ENCODE measurements at places on chromosomes 4 and X.

DNA sequence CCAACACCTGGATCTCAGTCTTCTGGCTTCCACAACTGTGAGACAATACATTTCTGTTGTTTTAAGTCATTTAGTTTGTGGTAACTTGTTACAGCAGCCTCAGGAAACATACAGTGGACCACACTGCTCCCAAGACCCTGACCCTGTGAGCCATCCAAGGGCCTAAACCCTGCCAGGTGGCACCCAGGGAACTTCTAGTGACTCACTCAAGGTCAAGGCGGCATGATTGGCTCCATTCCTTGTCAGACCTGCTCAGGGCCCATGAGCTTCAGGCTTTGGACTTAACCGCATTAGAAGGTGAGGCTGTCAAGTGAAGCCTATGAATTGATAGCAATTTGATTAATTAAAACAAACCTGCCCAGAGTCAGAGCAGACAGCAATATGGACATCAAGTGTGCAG lies 165.7 kb upstream of the MAMLD1 start:
- no peak for DNase-seq

DNA sequence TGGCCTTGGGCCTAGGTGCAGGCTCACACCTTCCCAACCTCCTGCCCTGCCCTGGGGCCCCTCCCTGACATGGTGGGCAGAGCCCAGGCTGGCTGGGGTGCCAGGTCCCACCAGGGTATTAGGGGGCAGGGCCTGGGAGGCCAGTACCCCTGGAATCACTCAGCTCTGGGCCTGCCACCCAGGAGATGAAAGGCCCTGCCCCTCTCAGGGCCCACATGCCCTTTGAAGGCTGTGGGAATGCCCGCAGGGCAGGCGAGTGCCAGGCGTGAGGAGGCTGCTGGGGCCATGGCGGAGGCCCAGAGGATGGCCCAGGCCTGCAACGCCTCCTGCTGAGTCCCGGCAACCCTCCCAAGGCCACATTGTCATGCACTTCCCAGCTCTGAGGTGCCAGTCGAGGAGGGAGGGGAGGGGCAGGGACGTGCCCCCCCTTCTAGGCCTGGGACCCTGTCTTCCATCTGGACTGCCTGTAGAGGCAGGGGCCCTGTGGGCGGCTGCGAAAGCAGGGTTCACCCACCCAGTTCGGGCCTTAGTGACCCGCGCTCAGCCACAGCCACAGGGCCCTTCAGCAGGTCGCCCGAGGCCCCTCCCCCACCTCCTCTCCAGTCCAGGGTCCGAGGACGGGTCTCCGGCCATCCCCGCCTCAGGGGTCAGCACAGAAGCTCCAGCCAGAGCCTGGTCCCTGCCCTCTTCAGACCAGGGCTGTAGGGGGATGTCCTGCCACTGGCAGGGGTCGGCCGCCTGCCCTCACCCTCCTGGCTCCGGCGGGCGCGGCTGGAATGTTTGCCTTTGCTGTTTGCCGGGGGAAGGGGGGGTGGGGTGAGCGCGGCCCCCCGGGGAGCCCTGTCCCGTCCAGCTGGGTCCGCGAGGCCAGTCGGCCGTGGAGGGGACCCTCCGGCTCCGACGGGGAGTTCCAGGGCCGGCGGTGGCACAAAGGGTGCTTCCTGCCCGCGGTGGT lies 26.7 kb upstream of the FGFR3 start:
- no peak for DNase-seq

DNA sequence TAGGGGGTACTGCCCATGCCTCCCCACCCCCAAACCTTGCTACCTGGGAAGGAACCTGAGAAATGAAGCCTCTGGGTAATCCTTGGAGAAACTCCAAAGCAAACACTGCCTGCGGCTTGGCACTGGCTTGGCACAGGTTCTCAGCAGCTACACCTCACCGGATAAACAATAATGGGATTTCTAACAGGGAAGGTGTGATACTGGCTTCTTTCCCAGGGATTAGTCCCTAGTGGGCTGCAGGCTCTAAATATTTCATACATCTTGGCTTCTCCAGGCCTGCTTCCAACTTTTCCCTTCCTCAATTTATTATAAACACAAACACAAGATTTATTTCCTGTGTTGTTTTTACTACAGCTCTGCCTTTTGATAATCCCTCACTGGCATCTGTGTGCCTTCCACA lies 12.5 kb downstream of the SEC24D start:
- no peak for DNase-seq

- DNase-seq = no peak
Measured at GRCh38 chr4:54165011-54165410, 64.1 kb upstream of the PDGFRA start.

DNA sequence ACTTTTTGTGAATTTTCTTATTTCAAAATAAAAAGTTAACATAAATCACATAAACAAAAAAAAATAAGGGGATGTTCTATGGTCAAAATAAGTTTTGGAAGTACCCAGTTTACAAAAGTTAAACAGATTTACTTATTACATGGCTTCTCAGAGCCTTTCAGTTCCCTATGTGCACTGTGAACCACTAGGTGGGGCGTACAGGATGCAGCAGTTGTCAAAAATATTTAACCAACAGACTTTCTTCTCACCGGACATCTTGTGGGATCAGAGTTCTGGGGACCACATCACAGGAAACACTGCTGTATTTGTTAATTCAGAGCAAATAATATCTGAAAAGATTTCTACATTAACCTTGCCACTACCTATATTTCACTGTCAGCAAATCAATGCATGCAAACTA lies 74.1 kb downstream of the SMARCA1 start:
- DNase-seq = no peak

All from stimulated activated CD4-positive, alpha-beta T cell treated with anti-CD3 and anti-CD28 coated beads, Interleukin-12 subunit alpha, Interleukin-12 subunit beta, amount 100 ng/mL, for 4 hours (primary cell).